ENCODE measurements at places on chromosomes 7 and 10.
A peak's percentile ranks its signal among the peaks of the same experiment; 100 is the strongest.

- no peak for DNase-seq
These were observed 134.3 kb upstream of the TNRC18 start for GRCh38 chr7:5557920-5558401.

- DNase-seq: no peak
These were observed 29.6 kb upstream of the FAM20C start for GRCh38 chr7:162632-163297.

DNA sequence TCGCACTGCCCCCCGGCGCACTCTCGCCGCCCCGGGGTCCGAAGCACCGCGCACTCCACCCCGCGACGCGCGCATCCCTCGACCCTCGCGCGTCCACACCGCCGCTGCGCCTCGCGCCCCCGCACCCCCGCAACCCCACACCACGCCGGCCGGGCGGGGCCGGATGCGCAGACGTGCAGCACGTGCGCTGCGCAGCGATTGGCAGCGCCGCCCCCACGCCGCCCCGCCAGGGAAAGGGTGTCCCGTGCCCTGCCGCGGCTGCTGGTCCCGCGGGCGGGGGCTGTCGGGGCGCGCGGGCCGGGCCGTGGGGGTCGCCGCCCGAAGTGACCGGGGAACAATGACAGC, 53.7 kb upstream of the KDM7A start:
- peak; percentile 26 for DNase-seq

DNA sequence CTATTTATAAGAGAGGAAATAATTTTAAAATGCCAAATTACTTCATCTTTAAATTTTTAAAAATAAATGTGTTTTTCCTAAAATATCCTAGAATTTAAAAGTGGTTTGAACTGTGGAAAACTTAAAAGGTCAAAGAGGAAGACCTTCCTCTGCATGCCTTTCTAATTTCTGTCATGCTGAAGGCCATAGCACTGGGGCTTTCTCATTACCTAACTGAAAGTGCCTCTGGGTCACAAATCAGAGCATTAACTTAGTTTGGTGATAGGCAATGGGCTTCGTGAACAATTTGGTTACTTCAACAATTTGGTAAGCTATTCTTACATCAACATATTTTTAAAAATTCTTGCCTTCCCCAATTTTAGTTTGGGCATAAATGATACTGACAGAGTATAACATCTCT, 100.2 kb upstream of the SAMD8 start:
- no peak for DNase-seq

Measured in fibroblast of skin of abdomen (primary cell).